ENCODE measurements at places on chromosomes 13 and 19.

- no peak for DNase-seq
Observed at GRCh38 chr13:33448889-33449288, 163.3 kb upstream of the STARD13 start.

DNA sequence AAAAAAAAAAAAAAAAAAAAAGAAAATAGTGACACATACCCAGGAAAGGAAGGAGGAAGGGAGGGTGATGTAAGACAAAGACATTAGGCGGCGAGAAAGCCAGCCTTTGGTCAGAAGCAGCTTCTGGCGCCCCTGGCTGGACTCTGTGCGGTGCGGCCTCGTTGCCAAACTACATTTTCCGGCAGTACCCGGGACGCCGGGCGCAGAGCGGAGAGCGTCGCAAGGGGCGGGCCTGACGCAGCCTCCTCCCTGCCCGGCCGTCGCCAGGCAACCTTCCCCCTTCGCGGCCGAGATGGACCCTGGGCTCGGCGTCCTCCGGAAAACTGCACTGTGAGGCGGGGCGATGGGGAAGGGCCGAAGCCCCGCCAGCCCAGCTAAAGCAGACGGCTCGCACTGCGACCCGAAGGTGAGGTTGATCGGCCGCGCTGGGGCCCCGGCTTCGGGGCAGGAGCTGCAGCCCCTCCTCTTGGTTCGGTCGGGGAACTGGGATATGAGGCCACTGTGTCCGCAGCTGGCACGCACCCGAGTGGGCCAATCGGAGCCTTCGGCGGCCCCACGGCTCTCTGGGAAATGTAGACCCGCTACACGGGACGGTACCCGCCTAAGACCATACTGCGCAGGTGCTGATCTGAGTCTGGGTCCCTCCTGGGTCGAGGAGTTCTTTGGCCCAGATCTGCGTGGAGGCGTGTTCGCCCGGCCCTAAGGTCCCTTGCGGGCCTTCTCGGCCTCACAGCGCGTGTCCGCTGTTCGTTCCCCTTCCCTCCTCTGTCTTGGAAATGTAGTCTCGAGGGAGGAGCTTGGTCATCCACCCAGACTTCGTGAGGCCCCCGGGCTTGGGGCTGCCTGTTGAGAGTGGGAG is 2.3 kb upstream of the MZF1 start:
- peak; percentile 87 for DNase-seq

GRCh38 chr13:27981006-27981708 is 7.3 kb downstream of the URAD start:
- no peak for DNase-seq

DNA sequence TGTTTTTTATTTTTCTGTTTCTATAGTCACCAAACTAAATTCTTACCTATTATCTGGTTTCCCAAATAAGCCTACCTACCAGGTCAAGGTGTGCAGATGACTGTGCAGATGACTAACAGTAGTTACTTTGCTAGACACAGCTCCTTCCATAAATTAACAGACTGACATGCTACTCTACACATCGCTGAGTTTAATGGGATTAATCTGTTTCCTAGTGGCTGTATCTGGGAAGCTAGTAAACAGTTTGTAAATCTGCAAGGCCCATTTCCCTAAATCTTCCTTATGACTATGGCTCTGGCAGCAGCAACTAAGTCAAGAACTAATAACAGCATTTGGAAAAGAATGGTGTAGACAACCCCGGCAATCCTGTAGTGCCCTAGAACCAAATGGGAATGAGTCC is 27.9 kb downstream of the MIPEP start:
- no peak for DNase-seq

GRCh38 chr13:93621051-93621450 is 394.4 kb downstream of the GPC6 start:
- DNase-seq, result no peak

DNA sequence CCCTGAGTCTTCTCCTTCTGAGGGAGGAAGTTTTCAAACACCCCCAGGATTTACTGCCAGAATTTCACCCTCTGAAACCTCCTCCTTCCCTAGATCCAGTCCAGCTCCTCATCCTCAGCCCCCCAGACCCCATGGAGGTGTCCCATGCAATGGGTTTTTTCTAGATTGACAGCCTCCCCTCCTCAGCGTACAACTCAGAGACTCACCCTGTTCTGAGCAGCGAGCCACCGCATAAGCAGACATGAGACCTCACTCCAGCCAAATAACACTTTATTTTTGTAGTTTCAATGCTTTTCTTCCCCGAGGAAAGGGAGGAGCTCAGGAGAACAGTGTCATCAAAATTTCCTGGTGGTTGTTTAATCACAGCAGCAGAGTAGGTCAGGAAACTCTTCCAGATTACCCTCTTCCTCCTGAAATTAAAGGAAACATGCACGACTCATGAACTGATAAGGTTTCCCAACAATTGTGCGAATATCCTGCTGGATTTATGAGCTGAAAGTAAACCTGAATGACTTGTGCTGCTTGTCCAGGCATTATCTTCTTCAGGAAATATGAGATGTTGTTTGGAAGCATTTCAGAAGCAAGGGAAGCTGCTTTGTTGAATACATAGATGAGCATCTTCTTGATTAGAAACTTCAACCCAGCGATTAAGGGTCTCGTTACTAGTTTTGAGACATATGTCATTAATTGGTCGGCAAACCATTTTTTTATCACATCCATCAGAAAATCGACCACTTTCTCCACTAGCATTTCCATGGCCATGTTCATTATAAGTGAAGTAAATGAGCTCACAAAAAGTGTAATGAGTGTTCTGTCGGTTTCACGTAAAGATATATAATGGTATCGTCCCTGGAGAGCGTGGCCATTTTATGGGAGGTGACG is 36.2 kb downstream of the ERICH4 start:
- no peak for DNase-seq

DNA sequence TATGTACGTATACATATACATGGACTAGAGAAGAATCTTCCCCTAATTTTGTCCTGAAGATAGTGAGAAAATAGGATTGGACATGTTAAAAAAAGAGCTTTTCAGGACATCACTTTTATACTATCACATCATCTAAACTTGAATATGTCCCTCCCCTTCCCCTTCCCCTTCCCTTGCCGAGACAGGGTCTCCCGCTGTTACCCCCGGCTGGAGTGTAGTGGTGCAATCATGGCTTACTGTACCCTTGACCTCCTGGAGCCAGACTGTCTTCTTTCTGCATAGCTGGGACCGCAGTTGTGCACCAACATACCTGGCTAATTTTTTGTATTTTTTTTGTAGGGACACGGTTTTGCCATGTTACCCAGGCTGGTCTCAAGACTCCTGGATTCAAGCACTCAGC is 6.6 kb downstream of the HNRNPM start:
- no peak for DNase-seq

DNA sequence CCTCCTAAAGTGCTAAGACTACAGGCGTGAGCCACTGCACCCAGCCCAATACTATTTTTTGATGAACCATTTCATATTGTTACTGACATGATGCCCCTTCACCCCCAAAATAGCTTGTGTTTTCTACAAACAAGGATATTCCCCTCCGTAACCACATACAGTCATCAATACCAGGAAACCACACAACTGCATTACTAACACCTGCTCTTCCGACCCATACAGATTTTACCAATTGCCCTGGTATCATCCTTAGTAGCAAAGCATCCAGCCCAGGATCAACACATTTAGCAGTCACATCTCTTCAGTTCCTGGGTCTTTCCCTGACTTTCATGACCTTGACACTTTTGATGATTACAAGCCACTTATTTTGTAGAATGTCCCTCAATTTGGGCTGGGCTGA is 33.6 kb downstream of the KCTD15 start:
- DNase-seq, result no peak

Data from activated T-cell treated with anti-CD3 and anti-CD28 coated beads, Interleukin-2, amount 50 U/mL, for 24 hours (primary cell).